ENCODE measurements at places on chromosomes 2 and 18. TPM values are rescaled to one million over a fixed set of nuclear protein-coding genes. Genes with fewer than 3 reads are reported as not detected.

TAF4B gene
- total RNA-seq, result 12.8 TPM

PLGLB2 gene
- 1.6 TPM for total RNA-seq

TUBA3E gene
- not detected for total RNA-seq

SH3RF3 gene
- total RNA-seq, result 0.05 TPM

PLCD4 gene
- 0.37 TPM for total RNA-seq

G6PC2 gene
- total RNA-seq, result not detected

NDUFV2 gene
- total RNA-seq, result 520 TPM

POTEJ gene
- not detected for total RNA-seq

GRCh38 chr2:206873423-206873822 is 65.9 kb upstream of the CPO start:
- no peak overlapping the region for H3K27ac ChIP-seq
- no peaks in the 10 kb centered on the region for H3K36me3 ChIP-seq
- no peak overlapping the region for H3K4me3 ChIP-seq
- no peak for ATAC-seq

GRCh38 chr18:80077873-80078272 is 31.2 kb upstream of the ADNP2 start:
- no peak overlapping the region for H3K4me3 ChIP-seq
- no peak for ATAC-seq
- H3K36me3 ChIP-seq, result no peaks in the 10 kb centered on the region
- no peaks in the 10 kb centered on the region for H3K4me1 ChIP-seq
- H3K27me3 ChIP-seq, result peaks cover 11% of the 10 kb centered on the region

DNA sequence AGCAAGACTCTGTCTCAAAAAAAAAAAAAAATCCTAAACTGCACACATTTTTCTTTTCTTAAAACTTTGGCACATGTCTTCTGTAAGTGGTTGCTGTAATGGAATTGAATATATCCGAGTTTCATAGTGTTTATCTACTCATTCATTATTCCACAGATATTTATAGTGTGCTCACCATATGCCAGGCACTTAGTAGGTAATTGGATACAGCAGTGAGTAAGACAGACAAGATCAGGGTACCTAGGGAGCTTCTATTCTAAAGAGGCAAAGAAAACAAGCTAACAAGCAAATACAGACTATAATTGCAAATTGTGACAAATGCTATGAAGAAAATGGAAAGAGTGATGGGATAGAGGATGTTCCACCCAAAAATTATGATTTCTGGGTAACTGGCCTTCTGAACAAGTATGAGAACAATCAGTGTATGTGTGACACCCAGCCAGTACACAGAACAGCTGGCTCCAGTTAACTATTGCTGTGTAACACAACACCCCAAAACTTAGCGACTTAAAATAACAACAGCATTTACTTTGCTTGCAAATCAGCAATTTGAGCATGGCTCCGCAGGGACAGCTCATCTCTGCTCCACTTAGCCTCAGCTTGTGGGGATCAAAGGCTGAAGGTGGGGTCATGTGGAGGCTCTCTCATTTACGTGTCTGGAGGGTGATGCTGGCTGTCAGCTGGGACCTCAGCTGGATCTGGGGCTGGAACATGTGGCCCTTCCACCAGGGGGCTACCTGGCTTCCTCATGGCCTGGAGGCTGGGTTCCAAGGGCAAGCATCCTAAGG is 224.9 kb downstream of the INSIG2 start:
- H3K4me3 ChIP-seq, result no peak overlapping the region
- H3K36me3 ChIP-seq, result no peaks in the 10 kb centered on the region
- ATAC-seq, result no peak
- peaks cover 9% of the 10 kb centered on the region for H3K27me3 ChIP-seq
- peaks cover 4% of the 10 kb centered on the region for H3K4me1 ChIP-seq
- H3K27ac ChIP-seq, result no peak overlapping the region

DNA sequence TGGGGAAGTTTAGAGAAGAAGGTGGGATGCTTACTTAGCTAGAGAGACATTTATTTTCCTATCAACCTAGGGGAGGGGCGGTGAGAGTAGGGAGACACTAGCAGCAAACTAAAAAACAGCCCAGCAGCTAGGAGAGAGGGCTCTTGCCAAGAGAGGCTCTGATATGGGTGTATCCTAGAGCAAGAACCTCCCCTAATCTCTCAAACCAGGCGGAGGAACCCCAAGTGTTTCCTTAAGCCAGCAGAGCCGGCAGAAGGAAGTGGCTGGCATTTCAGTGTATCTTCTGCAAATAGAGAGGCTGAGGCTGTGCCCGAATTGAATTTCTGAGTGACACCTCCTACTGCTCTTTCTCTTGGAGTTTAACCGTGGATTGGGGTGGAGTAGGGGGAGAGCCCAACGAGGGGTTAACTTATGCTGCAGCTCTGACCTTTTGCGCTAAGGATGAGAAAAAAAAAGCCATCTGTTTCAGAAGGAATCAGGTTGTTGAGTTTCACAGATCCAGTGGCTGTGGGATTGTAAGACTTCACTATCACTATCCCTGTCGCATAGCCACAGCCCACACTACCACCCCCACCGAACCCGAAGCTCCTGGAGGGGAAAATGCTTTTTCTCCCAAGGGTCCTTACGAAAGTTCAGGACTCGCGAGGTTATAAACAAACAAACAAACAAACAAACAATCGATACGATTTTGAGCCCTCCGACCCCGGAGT is 1.4 kb downstream of the ST8SIA5 start:
- H3K27me3 ChIP-seq, result peaks cover 63% of the 10 kb centered on the region
- H3K4me3 ChIP-seq, result no peak overlapping the region

GRCh38 chr2:181643151-181643550 is 13.8 kb downstream of the CERKL start:
- peaks cover 40% of the 10 kb centered on the region for H3K27me3 ChIP-seq
- no peaks in the 10 kb centered on the region for H3K4me1 ChIP-seq
- no peak for ATAC-seq
- H3K27ac ChIP-seq, result no peak overlapping the region
- H3K36me3 ChIP-seq, result no peaks in the 10 kb centered on the region

DNA sequence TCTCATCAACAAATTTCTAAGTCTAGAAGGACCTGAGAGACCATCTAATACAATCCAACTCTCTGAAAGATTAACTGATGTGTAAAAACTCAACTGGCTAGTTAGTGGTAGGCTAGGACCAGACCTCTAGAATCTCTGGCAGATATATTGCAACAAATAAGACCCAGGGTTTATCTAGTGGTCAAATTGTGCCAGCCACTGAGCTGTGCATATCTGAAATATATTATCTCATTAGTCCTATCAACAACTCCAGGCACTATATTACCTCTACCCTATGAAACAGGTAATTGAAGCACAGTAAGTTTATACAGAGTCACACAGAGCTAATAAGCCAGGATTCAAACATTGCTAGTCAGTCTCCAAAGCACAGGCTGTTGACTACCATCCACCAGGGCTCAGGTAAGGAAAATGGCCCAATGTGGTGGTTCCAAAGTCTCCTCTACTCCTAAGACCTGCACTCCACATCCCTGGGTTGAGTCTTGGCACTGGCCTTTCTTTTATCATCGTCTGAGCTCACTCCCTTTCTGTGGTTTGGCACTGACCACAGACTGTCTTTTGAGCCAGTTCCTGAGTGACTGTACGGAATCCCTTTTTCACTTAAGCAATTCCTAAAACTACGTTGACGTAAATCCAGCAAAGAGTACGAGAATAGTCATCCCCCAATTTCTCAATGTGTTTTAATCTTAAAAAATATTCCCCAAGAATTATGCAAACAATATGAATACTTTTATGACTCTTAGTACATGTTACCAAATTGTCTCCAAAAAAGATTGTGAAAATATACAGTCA is 11.9 kb upstream of the PID1 start:
- no peaks in the 10 kb centered on the region for H3K36me3 ChIP-seq
- no peak for ATAC-seq
- no peaks in the 10 kb centered on the region for H3K4me1 ChIP-seq
- H3K27me3 ChIP-seq, result no peaks in the 10 kb centered on the region
- H3K27ac ChIP-seq, result no peak overlapping the region

DNA sequence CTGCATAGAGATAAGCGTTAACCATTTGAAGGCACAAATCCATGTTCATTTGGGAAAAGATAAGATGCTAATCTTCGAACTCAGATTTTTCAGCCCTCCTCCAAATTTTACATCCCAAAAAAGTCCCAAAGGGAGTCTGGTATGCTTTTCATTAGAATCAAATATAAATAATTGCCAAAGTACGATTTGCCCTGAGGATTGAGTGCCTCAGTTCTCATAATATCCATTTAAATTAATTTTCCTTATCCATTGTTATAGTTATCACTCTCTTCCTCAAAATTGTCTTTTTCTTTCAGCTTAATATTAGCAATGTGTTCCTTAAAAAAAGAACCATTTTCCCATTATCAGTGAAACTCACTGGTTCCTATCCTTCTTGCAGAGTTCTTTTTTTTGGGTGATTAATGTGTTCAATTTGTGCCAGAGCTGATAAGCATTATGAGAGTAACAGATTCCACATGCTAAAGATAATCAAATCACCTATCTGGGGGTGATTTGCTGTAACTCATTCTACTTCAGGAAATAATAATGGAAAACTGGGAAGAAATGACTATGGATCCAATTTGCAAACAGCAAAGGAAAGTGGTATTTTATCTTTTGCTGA is 686 bp downstream of the HNMT start:
- H3K4me1 ChIP-seq, result no peaks in the 10 kb centered on the region
- no peak overlapping the region for H3K4me3 ChIP-seq
- H3K27me3 ChIP-seq, result no peaks in the 10 kb centered on the region
- no peak overlapping the region for H3K27ac ChIP-seq

DNA sequence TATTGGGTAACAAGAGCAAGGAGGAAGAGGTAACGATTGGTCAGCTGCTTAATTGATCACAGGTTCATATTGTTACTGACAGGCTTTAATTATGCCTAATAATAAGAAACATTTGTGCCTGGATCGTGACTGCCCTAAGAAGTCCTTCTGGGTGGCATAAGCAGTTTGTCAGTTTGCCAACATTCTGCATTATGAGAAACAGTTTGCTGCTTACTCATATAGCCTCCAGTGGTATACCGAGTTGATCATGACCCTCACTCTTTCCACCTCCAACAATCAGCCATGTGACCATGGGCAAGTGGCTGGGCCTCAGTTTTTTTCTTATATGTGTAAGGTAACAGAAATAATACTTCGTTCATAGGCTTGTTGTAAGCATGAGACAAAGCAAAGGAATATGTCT is 96.6 kb upstream of the CABLES1 start:
- no peaks in the 10 kb centered on the region for H3K36me3 ChIP-seq
- no peak for ATAC-seq
- no peaks in the 10 kb centered on the region for H3K4me1 ChIP-seq
- H3K27me3 ChIP-seq, result no peaks in the 10 kb centered on the region

GRCh38 chr18:68418881-68419280 is 296.0 kb downstream of the TMX3 start:
- no peaks in the 10 kb centered on the region for H3K36me3 ChIP-seq
- ATAC-seq, result no peak
- no peak overlapping the region for H3K27ac ChIP-seq
- no peak overlapping the region for H3K4me3 ChIP-seq

DNA sequence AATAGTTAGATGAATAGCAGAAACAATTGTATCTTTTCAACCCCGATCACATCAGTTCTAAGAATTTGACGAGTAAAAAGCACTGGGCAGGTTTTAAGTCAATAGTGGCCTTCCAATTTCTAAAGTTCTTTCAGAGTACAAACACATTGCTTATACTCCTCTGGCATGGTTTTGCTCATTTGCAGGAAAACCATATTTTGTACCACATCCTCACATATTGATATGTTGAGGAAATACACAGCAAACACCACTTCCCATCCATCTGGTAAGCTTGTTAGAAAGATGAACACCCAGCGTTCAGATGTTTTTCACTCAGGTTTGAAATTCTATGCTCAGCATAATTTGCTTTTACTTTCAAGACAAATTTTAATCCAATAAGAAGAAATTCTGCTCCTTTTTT is 344.6 kb upstream of the ACVR2A start:
- H3K4me3 ChIP-seq, result peak overlapping the region; percentile 62
- peak; percentile 52 for ATAC-seq
- H3K27ac ChIP-seq, result peak overlapping the region; percentile 79

- no peak for ATAC-seq
- H3K4me3 ChIP-seq, result no peak overlapping the region
- no peaks in the 10 kb centered on the region for H3K36me3 ChIP-seq
- H3K27ac ChIP-seq, result no peak overlapping the region
Measured at GRCh38 chr2:236768393-236769140, 198.9 kb downstream of the ACKR3 start.

DNA sequence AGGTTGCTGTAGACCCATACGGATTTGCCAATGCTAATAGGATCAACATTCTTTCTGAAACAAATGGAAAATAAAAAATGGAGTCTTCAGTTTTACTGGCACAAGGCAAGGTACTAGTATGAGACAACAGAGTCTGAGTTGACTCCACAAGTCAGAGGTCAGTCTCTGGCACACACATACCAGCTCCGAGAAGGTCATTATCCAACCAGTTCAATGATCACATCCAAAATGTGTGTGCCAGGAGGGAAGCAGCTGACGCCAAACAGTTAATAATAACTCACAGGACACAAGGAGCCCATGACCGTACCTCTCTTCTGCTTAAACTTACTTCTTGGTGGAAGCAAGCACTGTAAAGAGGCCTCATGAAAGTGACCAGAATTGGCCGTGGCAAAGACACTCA is 528.6 kb downstream of the ZNF516 start:
- H3K36me3 ChIP-seq, result no peaks in the 10 kb centered on the region
- no peaks in the 10 kb centered on the region for H3K4me1 ChIP-seq
- no peak overlapping the region for H3K27ac ChIP-seq

- peaks cover 26% of the 10 kb centered on the region for H3K4me1 ChIP-seq
- no peak for ATAC-seq
- H3K36me3 ChIP-seq, result no peaks in the 10 kb centered on the region
- H3K27ac ChIP-seq, result no peak overlapping the region
- no peak overlapping the region for H3K4me3 ChIP-seq
Measured at GRCh38 chr2:169110419-169110818, 41.1 kb downstream of the DHRS9 start.

- no peaks in the 10 kb centered on the region for H3K4me1 ChIP-seq
- peaks cover 39% of the 10 kb centered on the region for H3K27me3 ChIP-seq
- H3K36me3 ChIP-seq, result no peaks in the 10 kb centered on the region
- ATAC-seq, result no peak
- H3K27ac ChIP-seq, result no peak overlapping the region
Measured at GRCh38 chr2:217941886-217942728, 60.7 kb downstream of the TNS1 start.

- H3K4me1 ChIP-seq, result peaks cover 7% of the 10 kb centered on the region
- peak overlapping the region; percentile 91 for H3K27ac ChIP-seq
- peaks cover 9% of the 10 kb centered on the region for H3K36me3 ChIP-seq
- no peak for ATAC-seq
Measured at GRCh38 chr2:19990416-19990728, 467 bp upstream of the WDR35 start.
